ENCODE measurements at places on chromosomes 3 and 15.

GRCh38 chr15:50298340-50298739 is 32.8 kb upstream of the HDC start:
- no peak for DNase-seq

- no peak for DNase-seq
Observed at GRCh38 chr15:48851956-48852355, 26.0 kb upstream of the EID1 start.

DNA sequence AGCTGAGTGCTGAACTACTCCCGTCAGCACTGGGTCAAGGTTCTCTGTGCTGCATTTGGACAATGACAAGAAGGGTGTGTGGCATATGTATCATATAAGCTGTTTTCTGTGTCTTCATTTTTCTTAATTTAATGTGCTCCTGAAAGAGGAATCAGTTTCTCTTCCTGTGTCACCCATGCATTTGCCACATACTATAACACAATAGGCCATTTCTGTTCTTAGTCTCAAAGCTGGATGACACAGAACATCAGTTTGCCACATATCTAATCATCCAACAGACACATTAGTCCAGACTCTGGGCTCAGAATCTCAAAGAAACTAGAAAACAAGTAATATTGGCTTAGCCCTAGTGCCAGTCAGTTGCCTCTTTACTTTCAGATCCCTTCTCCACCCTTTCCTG is 34.1 kb downstream of the CEP19 start:
- DNase-seq = no peak

GRCh38 chr15:69085325-69086081 is 71.0 kb downstream of the NOX5 start:
- DNase-seq = no peak

- no peak for DNase-seq
Observed at GRCh38 chr15:57165992-57166391, 210.3 kb upstream of the CGNL1 start.

GRCh38 chr3:43290956-43291355 is 4.6 kb downstream of the SNRK start:
- DNase-seq = no peak

DNA sequence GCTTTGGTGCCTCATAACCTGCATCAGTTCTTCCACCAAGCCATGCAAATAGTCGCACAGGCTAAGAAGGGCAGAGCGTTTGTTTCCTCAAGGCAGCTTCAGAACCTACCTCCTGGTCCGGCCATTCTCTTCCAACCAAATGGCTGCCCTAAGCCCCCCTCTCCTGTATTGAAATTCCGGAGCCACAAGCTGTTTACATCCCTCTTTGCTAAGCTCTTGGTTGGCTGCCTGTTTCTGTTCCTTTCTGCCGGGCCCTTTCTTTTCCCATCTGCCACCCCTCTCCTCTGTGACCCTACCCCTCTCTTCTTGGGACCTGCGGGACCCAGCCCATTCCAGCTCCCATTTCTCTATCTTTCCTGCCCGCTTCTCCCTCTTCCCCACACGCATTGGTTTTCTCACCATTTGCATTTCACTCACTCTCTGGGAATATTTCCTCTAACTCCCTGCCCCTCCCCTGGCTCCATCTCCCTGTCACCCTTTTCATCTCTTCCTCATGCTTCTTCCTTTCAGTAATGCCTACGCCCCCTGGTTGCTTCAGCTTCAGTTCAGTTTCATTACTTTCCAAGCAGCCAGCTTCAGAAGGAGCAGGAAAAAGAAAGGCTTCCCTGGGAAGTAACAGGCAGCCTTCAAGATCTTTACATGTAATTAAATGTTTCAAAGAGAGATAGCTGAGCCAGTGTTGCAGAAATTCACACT is 113.5 kb downstream of the RAB11A start:
- no peak for DNase-seq

DNA sequence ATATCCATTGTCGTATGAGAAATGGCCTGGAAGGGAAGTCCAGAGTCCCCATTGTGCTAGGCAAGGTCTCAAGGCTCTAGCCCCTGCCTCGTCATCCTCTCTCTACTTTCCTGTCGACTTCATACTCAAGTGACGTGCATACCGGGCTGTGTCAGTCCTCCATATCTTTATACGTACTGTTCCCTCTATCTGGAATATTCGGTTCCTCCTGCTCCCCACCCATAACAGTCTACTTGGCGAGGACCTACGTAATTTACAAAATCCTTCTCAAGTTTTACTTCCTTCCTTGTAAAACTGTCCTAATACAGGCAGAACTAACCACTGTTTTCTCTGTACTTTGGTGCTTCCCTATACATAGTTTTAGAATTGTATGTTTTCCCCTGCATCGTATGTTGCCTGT is 2.2 kb upstream of the ALPK3 start:
- no peak for DNase-seq

DNA sequence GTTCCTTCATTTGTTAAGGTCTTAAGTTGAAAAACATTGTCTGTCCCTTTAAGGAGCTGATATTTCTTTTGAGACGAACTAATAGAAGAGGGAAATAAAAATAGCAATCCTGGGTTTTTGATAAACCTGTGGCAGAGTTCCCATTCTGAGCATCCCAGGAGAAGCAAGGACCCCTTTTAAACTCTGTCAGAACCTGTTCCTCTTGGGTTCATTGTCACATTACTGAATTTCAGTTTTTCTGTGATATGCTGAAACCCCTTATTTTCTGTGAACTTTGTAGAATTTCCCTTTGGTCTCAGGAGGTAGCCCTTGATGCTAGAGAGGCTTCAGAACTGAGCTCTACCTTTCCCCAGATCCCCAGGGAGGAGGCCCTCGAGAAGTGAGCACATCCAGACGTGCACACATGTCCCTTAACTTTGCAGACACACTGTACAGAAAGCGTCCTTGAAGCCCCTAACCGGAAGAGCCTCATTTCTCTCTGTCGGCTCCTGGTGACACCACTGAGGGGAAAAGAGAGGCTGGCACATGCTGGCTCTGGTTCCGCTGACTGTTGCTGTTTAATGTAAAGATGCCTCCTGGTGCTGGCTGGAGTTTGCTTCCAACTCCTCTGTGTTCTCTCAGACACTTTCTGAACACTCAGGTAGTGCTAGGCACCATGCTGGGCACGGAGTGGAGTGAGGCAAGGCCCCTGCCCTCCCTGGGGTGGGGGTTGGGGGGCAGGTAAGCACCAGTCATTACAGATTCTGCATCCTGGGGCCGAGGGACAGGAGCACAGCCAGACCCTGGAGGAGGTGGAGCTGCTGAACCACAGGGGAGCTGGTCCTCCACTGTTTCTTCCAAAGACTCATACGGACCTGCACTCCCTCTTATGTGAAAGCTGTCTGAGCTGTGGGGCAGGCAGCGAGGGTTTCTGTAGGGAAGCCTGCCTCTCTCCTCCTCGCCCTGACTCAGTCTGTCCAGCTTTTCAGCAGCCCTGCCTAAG is 77.5 kb downstream of the CHDH start:
- DNase-seq = no peak

- DNase-seq = no peak
Observed at GRCh38 chr15:85717212-85717611, 77.5 kb downstream of the KLHL25 start.

DNA sequence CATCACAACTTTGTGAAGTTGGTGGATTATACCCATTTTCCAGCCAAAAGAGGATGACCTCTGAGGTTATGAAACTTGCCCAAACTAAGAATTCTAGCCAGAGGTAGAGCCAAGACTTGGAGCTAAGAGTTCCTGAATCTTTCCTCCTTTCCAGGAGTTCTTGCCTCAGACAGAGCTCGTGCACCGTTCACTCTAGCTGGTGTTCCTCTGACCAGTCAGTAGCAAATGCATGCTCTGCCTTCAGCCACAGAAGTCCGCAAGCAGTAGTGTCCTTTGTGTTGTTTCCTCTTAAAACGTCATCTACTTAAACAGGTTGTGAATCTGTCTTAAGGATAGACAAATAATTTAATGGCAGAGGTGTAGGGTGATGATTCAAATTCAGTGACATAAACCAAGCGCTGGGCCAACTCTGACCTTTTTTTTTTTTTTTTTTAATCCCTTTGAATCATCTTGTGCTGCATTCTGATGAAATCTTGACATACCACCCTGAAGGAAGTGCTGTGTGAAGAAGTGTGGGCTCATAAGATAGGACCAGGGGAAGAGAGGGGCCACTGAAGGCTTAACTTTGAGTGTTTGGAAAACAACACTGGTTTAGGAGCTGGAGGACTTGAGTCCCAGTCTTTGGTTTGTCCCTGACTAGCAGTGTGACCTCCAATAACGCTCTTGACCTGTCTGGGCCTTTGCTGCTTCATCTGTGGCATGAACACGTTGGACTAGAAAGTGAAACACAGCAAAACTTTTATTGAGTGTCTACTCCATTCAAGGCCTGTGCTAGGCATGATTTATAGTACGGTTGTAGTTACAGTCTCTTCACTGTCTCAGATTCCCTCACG is 53.4 kb downstream of the ITPR1 start:
- DNase-seq = no peak

DNA sequence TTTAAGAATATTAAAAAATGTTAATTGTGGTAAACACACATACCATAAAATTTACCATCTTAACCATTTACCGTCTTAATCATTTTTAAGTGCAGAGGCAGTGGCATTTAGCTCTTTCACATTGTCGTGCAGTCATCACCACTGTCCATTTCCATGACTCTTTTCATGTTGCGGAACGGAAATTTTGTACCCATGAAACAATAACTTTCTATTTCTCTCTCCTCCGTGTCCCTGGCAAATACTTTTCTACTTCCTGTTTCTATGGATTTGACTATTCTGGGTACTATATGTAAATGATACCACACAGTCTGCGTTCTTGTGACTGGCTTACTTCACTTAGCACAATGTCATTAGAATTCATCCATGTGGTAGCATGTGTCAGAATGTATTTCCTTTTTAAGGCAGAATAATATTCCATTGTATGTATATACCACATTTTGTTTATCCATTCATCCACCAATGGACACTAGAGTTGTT is 27.9 kb downstream of the AKAP13 start:
- DNase-seq = no peak

GRCh38 chr3:152197451-152197850 is 71.3 kb upstream of the MBNL1 start:
- DNase-seq = no peak

Measured in stimulated activated CD8-positive, alpha-beta memory T cell treated with anti-CD3 and anti-CD28 coated beads, Interleukin-7, amount 100 ng/mL, for 24 hours (primary cell).